ENCODE measurements at places on chromosomes 16 and 17.

DNA sequence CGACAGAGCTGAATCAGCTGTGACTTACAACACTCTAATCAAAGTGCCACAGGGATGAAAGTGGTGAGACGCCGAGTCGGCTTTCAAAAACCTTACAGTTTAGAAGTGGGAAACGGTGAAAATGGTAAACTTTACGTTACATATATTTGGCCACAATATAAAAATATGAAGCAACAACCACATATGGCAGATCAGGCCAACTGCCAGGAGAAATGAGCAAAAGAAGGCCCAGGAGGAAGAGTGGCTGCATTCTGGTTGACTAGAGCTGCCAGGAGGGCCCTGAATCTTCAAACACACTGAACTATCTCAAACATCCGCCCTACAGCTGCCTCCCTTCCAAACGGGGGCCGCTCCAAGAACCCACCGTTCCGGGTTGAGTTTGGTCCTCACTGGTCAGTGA is 56.3 kb downstream of the MRM3 start:
- no peak for DNase-seq

- peak; percentile 66 for DNase-seq
Measured at GRCh38 chr17:58352596-58353388, 791 bp upstream of the SUPT4H1 start.

GRCh38 chr17:7263801-7264078 is 1.5 kb upstream of the CLDN7 start:
- no peak for DNase-seq

GRCh38 chr17:76599694-76600460 is 14.2 kb upstream of the ST6GALNAC2 start:
- DNase-seq, result no peak

DNA sequence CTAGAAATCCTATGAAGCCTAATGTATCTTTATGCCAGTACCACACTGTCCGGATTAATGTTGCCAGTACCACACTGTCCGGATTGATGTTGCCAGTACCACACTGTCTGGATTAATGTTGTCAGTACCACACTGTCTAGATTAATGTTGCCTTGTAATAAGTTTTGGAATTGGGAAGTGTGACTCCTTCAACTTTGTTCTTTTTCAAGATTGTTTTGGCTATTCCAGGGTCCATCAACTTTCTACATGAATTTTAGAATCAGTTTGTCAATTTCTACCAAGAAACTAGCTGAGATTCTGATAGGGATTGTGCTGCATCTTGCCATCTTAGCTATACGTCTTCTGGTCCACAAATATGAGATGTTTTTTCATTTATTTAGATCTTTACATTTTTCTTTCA is 68.7 kb downstream of the TBX4 start:
- DNase-seq, result no peak

DNA sequence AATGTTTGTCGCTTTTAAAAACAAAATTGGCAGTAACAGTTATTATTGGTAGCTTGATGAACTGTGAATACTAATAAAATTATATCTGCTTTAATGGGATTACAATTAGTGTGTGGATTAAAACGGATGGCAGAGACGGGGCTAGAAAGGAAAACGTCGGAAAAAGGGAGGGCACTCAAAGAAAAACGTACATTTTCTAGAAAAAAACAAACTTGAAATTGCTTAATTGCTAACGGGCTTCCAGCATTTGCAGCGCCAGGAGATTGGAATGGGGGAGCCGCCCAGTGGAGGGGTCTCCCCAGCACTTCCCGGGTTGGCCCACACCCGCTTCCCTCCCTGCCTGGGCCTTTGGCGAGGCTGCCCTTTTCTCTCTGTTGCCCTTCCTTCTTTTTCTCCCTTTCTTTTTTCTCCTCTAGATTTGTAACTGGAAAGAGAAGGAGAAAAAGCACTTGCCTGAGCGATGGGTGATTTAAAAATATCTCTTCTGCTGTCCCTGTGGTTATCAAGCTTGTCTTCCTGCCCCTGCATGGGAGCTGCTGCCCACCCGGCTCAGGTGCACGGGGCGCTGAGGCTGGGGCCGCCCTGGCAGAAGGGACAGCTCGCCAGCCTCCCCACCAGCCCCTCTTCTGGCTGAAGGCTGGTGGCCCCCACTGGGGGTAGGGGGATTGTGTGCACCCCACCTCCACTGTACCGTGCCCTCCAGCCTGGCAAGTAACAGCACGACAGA is 5.9 kb downstream of the BAHCC1 start:
- peak; percentile 70 for DNase-seq

DNA sequence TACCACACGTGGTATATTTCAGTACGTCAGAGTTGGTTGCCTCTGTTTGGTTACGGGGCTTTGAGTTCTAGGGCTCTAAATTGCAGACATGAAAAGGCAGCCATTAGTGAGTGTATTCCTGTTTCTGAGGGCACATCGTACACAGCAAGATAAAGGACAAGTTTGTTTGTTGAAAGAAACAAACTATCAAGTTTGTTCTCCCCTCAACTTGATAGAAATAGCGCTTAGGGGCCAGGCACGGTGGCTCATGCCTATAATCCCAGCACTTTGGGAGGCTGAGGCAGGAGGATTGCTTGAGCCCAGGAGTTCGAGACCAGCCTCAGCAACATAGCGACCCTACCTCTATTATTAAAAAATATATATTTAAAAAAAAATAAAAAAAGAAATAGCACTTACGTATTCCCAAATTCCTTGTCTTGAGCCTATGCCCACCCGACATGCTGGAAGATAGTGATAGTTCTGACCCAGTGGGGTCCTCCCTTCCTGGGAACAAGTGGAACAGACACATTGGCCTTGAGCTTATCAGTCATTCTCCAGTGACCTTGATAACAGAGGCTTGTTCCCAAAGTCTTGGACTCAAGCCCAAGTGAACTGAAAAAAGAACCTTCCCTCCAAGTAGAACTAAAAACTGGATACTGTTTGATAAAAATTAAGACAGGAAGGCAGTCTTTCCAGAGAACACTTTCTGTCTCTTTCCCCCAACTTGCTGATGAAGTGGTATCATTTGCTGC is 139.9 kb upstream of the CACNG3 start:
- no peak for DNase-seq

DNA sequence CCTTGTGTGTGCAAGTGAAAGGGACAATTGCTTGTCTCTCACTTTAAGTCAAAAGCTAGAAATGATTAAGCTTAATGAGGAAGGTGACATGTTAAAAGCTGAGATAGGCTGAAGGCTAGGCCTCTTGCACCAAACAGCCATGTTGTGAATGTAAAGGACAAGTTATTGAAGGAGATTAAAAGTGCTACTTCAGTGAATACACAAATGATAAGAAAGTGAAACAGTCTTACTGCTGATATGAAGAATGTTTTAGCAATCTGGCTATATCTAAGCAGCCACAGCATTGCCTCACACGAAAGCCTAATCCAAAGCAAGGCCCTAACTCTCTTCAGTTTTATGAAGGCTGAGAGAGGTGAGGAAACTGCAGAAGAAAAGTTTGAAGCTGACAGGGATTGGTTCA is 71.0 kb downstream of the CDRT15 start:
- no peak for DNase-seq

GRCh38 chr16:53093162-53093744 is 38.5 kb downstream of the CHD9 start:
- DNase-seq, result no peak

GRCh38 chr16:23929237-23929636 is 93.5 kb downstream of the PRKCB start:
- DNase-seq, result no peak

- no peak for DNase-seq
Measured at GRCh38 chr16:85699628-85700027, 10.9 kb upstream of the GINS2 start.

DNA sequence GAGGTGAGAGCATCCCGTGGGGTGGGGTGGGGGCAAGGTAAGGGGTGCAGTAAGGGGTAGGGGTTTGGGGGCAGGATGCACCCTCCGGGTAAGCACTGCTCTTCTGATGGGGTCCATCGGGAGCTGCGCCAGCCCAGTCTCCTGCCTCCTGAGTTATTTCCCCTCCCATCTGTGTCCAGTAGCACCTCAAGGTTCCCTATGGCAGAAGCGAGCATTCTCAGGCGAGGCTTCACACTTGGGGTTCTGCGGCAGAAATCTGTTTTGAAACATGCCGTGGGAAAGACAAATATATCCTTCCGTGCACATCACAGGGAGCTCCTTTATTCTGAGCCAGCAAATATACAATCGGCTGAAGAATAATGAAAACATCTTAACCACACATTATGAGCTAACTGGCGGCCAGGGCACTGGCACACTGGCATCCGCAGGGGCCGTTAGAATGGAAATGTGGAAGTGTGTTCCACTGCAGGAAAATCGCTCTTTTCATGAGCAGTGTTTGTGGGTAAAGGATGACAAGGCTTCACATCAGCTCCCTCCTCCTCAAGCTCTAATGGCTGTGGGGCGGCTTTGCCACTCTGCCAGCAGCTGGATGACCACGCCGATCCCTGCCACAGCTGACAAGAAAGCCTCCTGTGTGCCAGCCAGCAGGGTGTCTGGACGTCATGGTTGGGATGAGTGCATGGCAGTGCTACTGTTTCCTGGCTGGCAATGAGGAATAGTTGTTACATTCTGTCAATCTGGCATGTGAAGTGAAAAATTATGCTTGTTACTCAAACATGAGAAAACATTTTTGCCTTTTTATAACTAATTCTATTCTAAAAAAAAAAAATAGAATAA is 20.0 kb downstream of the MTHFSD start:
- DNase-seq, result no peak

GRCh38 chr16:53545433-53545832 is 42.4 kb upstream of the AKTIP start:
- DNase-seq, result no peak

DNA sequence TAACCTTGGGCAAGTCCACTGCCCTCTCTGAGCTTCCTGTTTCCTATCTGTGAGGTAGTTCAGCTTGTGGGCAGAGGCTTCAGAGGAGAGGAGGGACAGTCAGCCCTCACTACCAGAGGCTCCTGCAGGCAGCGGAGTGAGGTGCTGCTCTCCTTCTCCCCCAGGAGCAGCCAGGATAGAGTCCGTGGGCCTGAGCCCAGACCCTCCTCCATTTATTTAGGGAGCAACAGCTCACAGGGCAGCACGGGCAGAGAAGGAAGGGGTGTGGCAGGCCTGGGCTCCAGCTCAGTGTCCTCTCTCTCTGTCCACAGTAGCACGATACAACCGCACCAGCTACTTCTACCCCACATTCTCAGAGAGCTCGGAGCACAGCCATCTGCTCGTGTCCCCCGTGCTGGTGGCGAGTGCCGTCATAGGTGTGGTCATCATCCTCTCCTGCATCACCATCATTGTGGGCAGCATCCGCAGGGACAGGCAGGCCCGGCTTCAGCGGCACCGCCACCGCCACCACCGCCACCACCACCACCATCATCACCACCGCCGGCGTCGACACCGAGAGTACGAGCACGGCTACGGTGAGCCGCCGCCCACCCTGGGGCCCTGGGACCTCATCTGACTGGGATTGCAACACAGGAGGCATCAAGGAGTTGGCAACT is 42.3 kb downstream of the BEAN1 start:
- DNase-seq, result no peak
